ENCODE measurements at places on chromosomes 1 and 21.
A peak's percentile ranks its signal among the peaks of the same experiment; 100 is the strongest.

DNA sequence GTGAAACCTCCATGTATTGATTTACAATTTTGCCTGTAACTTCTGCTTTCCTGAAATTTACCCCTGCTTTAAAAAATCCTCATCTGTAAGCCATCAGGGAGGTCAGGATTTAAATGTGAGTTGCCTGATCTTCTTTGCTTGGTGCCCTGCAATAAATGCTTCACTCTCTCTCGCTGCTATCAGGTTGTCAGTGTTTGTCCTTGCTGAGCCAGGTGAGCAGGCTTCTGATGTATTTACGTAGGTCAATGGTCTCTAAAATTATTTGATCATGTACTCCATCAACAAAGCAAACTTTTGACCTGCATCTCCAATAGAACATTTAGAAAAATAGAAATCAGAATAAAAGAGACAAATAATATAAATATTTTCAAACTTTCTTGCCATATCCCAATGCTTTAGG, 453.4 kb downstream of the DPYD start:
- no peak for DNase-seq

DNA sequence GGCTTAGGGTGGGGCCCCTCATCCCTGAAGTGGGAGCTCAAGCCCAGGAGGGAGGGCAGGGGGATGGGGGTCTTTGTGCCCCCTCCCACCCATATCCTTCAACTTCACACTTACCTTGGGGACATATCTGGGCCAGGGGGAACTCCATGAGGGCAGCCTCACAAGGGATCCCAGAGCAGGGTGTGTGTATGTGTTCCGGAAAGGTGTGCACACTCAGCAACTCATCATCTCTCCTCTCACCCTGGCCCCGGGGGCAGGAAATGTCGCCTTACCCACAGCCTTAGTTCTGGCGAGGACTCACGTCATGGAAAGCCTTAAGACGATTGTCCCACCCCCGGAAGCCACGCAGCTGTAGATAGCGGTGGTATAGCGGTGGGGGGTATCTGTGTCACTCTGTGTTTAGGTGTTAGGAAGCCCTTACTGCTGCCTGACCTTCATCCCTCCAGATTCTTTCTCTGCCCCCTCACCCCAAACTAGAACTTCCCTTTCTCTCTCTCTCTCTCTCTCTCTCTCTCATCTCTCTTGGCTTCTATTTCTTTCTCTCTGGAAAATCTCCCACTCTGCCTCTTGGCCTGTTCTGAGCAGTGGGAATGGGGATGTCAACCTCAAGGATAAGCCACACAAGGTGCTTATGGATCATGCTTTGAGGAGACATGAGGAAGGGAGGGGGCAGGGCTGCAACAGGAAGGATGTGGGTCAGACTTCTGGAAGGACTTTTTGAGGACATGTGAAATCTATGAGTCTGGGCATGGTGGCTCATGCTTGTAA, at the start of gene SH2D2A:
Gene SH2D2A (minus strand): TSS at position 288 of the 768 bp plus-strand sequence. CDS start 140 bp downstream, at position 148.
- peak; percentile 31 for DNase-seq

DNA sequence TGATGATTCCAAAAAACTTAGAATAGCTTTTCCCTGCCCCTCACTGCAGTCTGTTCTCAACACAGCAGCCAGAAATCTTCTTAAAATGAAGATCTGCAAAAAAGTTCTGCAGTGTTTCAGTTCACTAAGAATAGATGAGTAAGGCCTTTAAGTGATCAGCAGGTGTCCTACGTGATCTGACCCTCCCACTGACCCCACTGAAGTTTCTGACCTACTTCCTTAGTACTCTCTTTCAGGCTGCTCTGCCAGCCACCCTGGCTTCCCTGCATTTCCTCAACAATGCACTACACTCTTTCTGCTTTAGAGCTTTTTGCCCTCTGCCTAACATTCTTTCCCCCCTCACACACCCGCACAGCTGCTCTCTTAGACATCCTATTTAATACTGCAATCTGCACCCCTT, 182.5 kb downstream of the AKT3 start:
- no peak for DNase-seq

DNA sequence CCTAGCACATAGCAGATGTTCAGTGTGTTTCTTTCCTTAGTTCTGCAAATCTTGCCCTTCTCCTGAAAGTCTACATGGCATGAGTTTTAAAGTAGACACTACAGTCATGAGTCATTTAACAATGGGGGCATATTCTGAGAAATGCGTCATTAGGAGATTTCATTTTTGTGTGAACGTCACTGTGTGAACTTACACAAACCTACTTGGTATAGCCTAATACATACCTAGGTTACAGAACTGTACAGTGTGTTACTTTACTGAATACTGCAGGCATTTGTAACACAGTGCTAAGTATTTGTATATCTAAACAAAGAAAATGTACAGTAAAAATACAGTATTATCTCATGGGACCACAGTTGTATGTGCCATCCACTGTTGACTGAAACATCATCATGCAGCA, 10.0 kb downstream of the TTF2 start:
- no peak for DNase-seq

DNA sequence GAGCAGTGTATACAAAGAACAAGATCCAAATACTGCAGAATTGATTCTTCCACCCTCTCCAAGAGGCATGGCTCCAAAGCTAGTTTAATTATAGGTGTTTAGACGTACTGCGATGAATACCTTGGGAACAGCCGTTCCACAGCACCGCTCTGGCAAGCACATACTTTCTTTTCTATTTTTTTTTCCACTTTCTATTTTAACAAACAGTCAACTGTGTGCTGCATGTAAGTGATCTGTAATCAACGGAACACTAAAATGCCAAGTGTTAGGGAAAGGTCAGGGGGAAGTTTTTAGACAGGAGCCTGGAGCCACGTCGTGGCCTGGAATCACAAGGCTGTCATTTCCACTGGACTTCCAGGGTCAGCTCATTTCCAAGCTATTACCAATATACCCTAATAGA, 486.4 kb upstream of the DAB1 start:
- no peak for DNase-seq

GRCh38 chr1:236140705-236141446, 1.5 kb upstream of the GPR137B start:
- DNase-seq: no peak

DNA sequence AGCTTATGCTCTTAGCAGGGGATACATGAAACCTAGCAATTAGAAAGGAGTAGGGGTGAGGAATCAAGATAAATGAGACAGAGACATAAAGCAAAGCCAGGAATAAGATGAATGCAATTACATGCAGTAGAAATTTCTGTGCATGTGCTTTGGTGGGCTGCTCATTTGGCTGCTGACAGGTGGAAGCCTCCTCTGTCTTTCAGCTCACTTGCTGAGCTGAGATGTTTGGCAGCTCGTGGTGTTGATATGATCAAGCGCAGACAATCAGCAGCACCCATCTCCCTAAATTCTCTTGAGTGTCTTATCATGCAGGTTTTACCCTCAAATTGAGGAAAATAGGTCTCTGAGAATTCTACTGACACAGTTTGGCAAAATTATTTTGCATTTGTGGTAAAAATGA, 108.3 kb upstream of the CD34 start:
- DNase-seq: no peak

DNA sequence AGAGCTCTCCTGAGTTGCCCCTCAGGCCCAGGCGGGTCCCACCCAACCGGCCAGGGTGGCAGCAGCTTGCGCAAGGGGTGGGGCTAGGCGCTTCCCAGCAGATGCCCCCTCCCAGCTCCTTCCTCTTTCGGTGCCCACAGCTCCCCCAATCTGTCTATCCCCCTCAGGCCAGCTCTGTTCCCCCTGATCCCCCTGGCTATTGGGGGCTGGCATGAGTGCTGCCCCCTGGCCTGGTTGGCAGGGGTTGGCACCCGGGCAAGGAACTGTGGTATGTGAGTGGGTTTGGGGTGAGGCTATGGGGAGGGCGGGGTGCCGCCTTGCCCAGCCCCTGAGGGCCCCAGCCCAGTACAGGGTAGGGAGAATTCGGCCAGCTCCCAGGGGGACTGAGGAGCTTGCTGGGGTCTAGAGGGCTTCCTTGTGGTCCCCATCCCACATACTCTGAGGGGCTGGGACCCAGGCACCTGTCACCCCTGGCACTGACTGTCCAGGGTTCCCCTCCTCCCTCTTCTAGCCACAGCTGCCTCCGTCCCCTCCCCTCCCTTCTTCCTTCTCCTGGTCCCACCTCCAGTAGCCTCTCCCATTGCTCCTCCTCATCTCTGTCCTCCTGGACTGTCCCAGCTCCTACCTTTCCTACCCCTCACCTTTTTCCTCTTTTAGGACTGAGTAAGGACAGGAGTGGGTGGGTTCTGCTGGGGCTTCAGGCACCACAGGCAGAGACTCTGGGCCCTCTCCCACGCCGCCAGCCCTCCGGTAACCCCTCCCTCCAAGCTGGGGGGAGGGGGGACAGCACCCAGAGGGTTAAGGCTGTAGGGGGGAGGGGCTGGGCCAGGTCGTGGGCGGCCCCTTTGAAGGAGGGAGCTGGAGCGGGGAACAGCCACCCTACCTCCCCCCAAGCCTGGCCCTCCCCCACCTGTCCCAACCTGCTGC, 5.7 kb downstream of the ZBTB7B start:
- no peak for DNase-seq

DNA sequence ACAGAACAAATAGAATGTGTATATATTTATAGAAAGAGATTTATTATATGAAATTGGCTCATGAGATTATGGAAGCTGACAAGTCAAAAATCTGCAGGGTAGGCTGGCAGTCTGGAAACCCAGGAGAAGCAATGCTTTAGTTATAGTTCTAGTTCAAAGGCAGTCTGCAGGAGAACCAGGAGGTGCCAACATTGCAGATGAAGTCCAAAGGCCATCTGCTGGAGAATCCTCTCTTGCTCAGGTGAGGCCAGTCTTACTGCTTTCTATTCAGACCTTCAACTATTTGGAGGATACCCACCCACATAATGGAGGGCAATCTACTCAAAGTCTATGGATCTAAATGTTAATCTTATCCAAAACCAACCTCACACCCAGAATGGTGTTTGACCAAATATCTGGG, 75.9 kb upstream of the MRPS6 start:
- no peak for DNase-seq

DNA sequence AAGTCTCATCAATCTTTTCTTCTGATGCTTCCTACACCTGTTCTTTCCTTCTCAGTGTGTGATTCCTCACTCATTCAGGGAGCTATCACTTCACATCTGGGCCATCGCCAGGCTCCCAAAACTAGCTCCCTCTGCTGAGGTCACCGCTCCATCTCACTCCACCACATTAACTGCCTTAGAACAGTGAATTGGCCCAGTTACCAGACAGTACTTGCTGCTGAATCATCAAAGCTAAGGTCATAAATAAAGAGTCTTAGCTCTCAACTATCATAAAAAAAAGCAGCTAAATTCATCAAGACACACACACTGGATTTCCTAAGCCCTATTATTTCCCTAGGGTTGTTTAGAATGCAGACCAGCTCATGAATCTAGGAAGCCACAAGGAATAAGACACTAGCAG, 18.8 kb upstream of the SRM start:
- DNase-seq: peak; percentile 38

GRCh38 chr21:33011462-33011861, 14.3 kb upstream of the OLIG2 start:
- DNase-seq: peak; percentile 59

DNA sequence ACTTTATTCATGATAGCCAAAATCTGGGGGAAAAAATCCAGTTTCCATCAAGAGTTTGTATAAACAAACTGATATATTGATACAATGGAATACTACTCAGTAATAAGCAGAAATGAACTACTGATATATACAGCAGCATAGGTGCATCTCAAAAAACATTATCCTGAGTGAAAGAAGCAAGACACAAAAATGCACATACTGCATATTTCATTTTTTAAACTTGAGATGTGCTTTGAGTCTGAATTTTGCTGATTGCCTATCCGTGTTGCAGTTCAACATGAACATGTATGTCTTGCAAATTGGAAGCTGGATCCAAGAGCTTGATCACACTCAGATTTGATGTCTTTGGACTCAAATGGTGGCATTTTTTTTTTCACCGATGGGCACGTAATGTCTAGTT, 132.4 kb downstream of the TSEN15 start:
- no peak for DNase-seq

DNA sequence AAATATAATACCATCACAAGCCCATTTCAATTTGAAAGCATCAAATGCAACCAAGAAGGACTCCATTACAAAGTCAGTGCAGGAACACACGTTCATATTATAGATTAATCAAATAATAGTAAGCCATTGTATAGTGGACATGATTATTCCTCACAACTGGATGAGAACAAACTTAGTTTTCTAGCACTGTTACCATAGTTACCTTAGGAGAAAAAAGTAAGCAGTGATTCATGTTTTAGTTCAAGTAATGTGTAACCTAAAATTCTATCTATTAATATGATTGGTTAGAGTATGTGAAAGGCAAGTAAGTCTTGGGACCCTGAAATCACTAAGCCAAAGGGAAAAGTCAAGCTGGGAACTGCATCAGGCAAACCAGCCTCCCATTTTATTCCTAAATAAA, 15.2 kb downstream of the SSX2IP start:
- no peak for DNase-seq

DNA sequence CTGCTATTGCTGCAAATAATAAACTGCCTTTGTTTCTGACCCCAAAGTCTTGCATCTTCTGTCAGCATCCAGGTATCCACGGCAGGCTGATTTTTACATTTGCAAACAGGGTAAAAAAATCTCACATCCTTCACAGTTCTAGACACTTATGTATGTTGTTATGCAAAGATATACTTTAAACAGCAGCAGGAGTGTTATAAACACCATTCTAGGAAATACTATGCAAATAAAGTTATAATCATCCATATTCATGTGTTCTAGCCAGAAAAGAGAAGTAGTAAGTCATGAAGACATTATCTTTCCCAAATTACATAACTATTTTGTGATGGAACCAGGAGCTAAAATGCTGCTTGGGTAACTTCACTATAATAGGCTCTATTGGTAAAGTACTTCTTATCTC, 534.2 kb downstream of the LTN1 start:
- no peak for DNase-seq

- no peak for DNase-seq
These were observed 93.4 kb upstream of the CASZ1 start for GRCh38 chr1:10889650-10890353.

DNA sequence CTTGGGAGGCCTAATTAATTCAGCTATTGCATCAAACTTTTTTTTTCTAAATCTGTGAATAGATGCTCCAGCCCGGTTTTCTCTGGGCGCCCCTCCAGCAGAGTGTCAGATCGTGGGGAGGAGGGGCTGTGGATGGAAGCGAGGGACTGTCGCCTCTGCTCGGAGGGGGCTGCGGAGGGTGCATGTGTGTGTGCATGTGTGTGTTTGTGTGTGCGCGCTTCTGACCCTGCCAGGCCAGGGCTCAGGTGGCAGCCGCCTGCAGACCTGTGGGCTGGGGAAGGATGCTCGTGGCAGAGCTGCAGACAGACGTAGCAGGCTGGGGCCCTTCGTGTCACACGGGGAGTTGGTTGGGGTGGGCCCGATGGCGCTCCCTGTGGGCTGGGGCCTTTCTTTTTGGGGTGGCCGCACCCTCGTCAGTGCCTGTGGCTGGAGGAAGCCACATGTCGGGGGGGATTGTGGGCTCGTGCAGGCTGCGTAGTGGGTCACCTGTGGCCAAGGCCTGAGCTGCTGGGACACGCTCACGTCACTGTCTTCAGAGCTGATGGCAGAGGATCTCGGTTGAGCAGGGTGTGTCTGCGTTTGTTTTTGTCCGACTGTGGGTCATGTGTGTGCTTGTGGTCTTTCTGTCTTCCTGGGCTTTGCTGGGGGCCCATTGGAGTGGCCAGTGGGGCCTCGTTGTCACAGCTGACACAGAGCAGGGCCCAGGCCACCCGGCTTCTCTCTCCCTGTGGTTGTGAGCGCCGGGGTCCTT, 2.8 kb downstream of the SKI start:
- no peak for DNase-seq

- peak; percentile 21 for DNase-seq
These were observed 4.9 kb downstream of the HAO2 start for GRCh38 chr1:119373465-119373864.

GRCh38 chr21:44761747-44762208, 39.8 kb downstream of the UBE2G2 start:
- no peak for DNase-seq

All from skeletal muscle cell (primary cell).